ENCODE measurements at places on chromosomes 7 and 10.

- no peak for DNase-seq
Measured at GRCh38 chr10:29033311-29033940, 255.4 kb upstream of the LYZL1 start.

DNA sequence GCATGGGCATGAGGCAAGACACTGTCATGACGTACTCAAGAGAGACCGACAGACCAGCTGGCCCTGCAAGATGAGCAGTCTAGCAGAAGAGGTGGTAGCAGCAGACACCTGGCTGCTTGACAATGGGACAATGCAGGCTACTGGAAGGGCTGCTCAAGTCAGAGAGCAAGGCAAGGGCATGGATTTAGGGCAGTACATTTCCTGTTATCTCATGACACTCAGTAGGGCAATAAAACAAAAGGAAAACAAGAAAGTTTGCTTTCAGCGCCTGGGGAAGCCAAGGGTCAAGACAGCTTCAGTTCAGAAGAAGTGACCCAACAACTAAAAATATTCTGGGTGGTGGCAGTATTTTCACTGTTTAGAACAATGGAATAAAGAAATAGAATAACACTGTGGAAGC lies 331.8 kb upstream of the PHYHIPL start:
- DNase-seq = no peak

DNA sequence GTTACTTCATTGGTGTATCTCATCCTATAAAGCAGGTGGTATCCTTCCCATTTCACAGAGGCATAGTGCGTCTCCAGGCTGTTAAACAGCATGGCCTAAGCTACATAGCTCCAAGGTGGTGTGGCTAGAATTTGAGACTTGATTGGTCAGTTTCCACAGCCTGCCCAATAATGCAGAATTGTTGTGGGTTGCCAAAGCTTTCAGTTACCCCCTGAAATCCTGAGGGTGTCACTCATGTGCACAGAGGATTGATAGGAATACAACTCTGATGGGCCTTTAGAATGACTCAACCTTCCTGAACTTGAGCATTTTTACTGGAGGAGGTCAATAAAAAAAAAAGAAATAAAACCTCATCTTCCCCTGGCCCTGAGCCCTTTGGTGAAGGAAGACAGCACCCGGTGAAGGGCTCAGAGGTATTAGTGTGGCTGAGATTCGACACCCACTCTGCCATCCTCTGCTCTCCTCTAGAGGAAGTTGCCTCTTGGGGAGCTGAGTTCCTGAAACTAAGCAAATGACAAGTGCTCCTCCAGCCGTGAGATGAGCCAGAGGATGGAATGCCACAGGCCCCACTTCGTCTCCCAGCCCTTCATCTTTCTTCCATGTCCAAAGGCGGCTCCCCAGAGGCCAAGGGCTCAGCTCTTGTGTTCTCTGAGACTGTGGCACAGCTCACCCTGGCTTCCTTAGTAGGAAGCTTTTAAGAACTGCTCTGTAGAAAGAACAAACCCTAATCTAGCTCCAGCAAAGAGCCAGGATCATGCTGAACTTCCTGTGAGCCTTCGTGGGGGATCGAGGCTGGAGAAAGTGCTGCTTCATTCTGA lies 1.0 kb downstream of the ACSL5 start:
- no peak for DNase-seq

GRCh38 chr10:75755528-75755927 lies 324.1 kb downstream of the LRMDA start:
- no peak for DNase-seq

DNA sequence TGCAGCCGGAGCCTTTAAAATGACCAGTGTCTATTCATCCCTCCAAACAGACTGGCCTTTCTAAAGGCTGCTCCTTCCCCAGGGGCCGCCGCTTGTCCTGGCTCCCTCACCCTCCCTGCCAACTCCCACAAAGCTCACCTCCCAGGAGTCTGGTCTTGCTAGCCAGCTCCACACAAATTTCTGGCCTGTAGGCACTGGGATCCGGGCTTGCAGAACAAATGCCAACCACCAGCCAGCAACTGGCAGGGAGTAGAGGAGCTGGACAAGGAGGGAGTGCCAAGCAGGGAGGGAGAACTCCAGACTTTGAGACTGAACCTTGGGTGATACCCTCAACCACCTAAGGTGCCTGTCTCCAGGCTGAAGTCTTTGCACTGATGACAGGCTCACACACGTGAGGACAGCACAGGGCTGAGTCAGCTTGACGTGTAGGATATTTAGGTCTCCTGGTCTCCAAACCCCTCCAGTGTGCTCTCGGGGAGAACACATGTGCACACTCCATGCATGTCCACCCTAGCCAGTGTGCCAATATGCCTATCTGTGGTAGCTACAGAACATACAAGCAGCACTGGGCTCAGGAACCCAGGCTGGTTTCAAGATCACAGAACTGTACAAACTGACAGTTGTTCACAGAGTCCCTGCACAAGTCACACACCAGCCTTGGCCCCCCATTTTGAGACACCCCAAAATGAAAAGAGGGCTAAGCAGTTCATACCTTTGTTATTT lies 6.0 kb downstream of the PAX2 start:
- no peak for DNase-seq

- no peak for DNase-seq
Measured at GRCh38 chr7:151600331-151600730, 80.6 kb upstream of the RHEB start.

Data from T-cell (primary cell).